ENCODE measurements at places on chromosomes 4 and X.

- no peak for DNase-seq
Measured at GRCh38 chrX:107674480-107675364, 46.4 kb downstream of the PRPS1 start.

GRCh38 chrX:13658602-13659001 is 5.7 kb downstream of the TCEANC start:
- DNase-seq, result no peak

DNA sequence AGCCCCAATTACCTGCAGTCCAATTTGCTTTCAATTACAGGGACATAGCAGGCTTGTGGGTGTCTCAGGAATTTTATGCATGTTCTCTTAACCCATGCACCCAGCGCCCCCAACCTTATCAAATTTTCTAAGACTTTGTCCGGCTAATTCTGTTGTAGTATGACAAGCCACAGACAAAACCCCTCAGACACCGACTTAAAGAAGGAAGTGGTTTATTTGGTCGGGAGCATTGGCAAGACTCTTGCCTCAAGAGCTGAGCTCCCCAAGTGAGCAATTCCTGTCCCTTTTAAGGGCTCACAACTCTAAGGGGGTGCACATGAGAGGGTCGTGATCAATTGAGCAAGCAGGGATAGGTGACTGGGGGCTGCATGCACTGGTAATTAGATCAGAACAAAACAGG is 28.7 kb upstream of the IL9R start:
- no peak for DNase-seq

GRCh38 chr4:85726555-85726954 is 251.6 kb downstream of the ARHGAP24 start:
- DNase-seq, result no peak
